ENCODE measurements at places on chromosomes 16 and 17.
A peak's percentile ranks its signal among the peaks of the same experiment; 100 is the strongest.

DNA sequence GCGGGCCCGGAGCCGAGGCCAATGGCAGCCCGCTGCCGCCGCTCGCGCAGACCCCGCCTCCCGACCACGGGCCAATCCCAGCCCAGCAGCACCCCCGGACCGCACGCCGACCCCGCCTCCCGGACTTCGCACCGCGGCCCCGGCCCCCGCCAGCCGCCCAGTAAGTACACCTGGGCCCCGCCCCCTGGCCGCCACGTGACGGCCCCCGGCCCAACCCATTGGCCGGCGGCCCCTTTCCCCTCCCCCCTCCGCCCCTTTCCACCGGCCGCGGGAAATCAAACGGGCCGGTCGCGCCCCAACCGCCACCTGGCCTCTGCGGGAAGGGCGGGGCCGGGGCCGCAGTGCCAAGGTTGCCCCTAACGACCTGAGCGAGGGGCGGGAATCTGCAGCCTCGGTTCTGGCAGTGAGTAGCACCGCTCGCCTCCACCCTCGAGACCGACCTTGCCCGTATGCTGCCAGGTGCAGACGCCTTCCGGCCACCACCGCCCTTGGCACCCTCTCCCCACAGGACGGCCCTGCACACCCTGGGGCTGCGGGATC, at the start of gene YBX2:
Gene YBX2 (minus strand): TSS at position 26 of the 540 bp plus-strand sequence. CDS start 139 bp downstream, outside the sequence.
- DNase-seq = peak; percentile 55

- no peak for DNase-seq
Observed at GRCh38 chr16:10242916-10243315, 60.7 kb upstream of the GRIN2A start.

DNA sequence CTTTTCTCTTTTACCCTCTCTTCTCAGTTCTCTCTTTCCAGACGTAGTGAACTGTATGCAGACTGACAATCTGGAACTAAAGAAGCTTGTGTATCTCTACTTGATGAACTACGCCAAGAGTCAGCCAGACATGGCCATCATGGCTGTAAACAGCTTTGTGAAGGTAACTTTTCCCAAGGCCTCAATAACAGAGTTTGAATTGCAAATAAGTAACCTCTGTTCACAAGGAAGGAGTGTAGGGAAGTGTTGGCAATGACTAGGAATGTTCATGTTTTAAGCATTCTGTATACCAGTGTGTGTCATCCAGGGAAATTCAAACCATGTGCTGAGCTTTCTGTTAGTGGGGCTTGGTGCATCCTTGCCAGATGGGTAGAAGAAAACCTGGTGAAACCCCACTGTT, 18.6 kb downstream of the AP2B1 start:
- no peak for DNase-seq

DNA sequence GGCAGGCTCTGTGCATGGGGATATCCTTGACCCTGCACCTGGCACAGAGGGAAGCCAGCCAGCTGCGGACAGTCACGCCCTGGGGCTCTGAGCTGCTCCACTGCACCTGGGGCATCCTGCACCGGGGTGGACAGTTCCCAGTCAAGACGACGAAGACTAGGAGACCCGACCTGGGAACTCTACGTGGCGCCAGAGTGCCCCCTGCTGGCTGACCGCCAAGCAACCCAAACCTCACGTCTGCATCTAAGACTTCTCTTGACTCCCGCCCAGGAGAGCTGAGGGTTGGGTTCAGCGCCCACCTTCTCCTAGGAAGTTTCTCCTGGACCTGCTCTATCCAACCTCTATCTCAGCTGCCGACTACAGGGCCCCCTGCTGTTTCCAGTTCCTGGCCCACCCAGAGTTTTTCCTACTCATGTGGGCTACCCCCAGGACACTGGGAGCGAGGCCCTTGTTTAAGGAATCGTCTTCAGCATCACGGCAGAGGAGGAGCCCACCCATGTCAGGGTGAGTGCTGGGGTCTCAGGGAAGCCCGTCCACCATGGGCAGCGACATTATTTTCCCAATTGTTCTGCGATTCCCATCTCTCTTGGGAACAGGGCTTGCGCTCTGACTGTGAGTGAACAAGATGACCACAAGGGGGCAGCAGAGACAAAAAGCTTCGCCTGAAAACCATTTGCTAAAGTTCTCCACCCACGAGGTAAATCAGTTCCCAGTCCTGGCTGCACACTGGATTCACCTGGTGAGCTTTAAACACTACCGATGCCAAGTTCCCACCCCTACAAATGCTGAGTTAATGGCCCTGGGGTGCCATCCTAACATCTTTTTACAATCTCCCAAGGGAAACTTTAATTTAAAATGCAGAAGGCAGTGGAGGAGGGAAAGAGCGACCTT, 29.3 kb downstream of the TLE7 start:
- DNase-seq = peak; percentile 37

GRCh38 chr16:86878236-86879080, 300.1 kb downstream of the FOXL1 start:
- DNase-seq = no peak

- no peak for DNase-seq
Observed at GRCh38 chr16:51306116-51306515, 155.0 kb upstream of the SALL1 start.

DNA sequence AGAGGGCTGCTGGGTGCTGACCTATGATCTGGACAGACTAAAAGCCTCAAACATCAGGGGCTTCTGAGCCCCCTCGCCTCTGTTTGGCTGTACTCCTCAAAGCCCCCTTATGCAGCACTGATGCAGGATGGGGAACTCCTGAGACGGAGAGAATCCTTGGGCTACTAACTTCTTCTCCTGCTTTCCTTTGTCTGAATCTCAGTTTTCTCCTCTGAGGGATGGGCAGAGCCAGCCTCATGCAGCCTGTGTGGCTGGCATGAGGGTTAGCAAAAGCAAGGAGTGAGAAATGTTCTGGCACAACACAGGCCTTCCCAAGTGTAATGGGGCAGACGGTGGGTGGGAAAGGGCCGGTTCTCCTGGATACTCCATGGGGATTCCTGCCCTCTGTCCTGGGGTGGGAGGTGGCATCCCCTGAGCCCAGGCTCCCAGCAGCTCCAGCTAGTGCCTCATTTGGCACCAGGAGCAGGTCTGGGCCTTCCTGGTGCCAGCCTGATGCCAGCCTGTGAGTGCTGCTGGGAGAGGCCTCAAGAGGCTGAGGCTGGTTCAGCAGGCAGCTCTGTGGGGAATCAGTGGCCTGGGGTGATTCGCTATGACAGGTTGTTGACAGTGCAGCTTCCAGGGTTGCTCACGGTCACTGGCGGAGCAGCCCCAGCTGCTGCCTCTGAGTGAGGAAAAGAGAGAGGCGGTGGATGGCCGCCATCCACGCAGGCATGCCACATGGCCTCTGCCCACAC, 4.0 kb upstream of the BRD7 start:
- no peak for DNase-seq

- no peak for DNase-seq
Observed at GRCh38 chr17:35117984-35118383, 1.7 kb downstream of the RAD51D start.

DNA sequence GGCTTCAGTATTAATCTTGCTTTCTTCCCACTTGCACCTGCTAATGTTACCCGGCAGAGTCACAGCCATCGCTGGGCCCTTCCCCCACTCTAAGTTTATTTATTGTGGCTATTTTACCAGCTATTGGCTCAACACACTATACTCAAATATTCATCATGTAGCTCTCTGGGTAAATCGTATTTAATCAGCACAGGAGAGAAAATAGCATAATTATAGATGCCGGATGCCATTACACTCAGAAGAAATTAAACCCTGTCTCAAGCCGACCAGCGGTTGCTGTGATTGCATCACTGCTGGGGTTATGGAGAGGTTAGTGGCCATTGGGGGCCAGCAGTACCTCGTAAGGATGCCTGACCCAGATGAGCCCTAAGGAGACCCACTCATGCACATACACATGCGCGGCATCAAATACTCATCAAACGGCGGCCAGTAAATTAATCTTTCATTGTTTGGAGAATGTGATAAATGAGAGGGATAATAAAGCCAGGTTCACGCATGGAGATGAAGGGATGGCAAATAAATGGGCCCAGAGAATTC, 269.5 kb upstream of the ZFHX3 start:
- no peak for DNase-seq

DNA sequence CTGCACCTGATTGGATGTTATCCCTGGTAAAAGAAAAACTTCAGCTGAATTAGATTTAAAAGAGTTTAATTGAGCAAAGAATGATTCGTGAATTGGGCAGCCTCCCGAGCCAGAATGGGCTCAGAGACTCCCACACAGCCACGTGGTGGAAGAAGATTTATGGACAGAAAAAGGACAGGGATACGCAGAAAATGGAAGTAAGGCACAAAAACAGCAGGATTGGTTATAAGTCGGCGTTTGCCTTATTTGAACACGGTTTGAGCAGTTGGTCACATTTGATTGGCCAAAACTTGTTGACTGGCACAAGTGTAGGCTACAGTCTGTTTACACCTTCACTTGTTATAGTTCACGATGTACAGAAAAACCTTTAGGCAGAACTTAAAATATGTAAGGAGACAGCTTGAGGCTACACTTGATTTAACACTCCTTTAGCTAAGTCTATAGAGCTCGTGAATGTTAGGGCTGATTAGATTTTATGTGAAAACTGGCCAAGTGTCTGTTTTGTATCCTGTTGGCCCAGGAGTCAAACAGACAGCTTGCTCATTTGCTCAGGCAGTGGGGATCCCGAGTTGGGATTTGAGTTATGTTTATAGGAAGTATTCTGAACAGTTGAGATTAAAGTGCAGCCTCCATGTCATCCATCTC, 119.5 kb upstream of the SHISA6 start:
- no peak for DNase-seq

GRCh38 chr17:82008941-82009405, 13.7 kb downstream of the CENPX start:
- no peak for DNase-seq

DNA sequence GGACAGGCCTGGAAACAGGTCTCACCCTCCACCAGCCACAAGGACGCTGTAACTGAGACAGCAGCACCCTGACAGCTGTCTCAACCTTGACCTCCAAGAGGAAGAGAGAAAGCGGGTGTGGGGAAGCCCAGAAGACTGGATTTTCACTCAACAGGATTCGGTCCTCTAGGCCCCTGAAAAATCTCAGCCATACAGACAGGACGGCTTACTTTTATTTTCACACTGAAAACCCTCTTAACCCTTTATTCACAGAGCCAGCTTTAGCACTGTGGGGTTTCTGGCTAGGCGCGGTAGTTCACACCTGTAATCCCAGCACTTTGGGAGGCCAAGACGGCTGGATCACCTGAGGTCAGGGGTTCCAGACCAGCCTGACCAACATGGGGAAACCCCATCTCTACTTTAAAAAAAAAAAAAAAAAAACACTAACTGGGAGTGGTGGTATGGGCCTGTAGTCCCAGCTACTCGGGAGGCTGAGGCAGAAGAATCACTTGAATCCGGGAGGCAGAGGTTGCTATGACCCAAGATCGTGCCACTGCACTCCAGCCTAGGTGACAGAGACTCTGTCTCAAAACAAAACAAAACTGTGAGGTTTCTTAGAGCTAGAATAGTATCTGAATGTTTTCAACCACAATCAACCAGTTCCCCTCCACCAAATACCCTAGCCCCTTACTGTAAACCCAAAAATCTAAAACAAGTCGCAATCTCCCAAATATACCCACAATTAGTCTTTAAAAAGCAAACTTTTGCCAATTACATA, 5.3 kb downstream of the ANKRD11 start:
- DNase-seq = no peak

GRCh38 chr16:52386694-52387093, 160.2 kb downstream of the TOX3 start:
- no peak for DNase-seq

GRCh38 chr17:39328815-39329214, 72.6 kb downstream of the FBXL20 start:
- DNase-seq = no peak

DNA sequence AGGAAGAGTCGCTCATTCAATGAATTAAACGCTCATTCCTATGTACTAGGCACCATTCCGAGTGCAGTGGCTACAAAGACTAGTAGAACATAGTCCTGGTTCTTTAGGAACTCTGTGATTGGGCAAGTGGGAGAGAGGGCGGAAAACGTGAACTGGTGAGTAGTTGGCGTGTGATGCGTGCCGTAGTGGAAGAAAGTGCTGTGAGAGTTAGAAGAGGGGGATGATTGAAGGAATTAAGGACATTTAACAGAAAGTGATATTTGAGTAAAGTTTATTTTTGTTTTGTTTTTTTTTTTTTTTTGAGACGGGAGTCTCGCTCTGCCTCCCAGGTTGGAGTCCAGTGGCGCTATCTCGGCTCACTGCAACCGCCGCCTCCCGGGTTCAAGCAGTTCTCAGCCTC, 7.9 kb upstream of the SLFN14 start:
- no peak for DNase-seq

- DNase-seq = no peak
Observed at GRCh38 chr17:42678951-42679491, 2.2 kb upstream of the PLEKHH3 start.

DNA sequence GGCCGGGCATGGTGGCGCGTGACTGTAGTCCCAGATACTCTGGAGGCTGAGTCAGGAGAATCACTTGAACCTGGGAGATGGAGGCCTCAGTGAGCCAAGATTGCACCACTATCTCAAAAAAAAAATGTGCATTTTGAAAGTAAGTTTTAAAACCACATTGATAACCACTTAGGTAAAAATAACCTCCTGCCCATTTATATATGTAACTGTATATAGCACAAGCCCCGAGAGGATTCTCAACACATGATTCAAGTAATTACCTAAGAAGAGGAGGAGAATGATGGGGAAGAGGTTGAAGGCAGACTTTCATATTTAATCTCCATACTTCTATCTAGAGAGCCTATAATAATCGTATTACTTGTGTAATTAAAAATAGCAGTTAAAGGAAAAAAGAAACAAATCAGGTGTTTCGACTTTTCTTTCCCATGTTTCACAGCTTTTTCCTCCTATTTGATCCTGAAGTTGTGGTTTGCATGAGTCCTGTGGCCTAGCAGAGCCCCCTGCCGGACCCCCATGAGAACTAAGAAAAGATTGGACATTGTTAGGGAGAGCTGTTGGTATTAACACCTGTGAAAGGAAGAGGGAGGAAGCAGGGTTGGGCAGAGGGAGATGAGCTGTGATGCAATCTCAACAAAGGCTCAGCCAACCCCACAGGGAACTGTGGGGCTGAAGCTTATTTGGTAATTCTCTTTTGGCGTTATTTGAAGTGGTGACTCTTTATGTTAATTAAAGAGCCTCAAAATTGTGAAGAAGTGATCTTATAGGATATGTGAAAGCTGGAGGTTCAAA, 22.1 kb downstream of the PMFBP1 start:
- DNase-seq = no peak

DNA sequence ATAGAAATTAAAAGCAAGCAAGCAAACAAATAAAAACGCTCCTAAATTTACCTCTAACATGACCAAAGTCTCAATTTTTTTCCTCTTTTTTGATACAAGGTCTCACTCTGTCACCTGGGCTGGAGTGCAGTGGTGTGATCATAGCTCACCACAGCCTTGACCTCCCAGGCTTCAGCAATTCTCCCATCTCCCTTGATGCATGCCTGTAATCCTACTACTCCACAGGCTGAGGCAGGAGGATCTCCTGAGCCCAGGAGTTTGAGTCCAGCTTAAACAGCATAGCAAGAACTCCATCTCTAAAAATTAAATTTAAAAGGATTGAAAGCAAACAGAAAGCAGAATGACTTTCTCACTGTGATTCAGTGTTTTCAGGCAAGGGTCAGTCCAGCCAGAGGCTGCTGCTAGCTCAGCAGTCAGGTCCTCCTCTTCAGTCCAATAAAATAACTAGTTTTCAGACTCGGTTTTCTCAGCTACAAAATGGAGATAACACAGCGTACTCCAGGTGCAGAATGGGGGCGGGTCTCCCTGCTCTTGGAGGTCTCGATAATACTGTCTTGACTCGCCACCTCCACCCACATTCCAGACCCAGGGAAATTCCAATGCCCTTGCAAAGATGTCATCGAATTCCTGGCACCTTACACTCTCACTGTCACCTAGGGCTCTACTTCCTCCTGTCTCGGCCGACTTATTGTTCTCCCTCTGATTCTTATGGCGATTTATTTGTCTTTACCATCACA, 20.7 kb upstream of the MRTFB start:
- DNase-seq = no peak

All from activated CD4-positive, alpha-beta T cell treated with anti-CD3 and anti-CD28 coated beads for 1 hour (primary cell).